ENCODE measurements at places on chromosomes 11 and 22. TPM values are rescaled to one million over a fixed set of nuclear protein-coding genes. Genes with fewer than 3 reads are reported as not detected.

The NOL12 gene
- 29.1 TPM for total RNA-seq

- no peak overlapping the region for H3K4me3 ChIP-seq
- no peaks in the 10 kb centered on the region for H3K36me3 ChIP-seq
- peaks cover 18% of the 10 kb centered on the region for H3K4me1 ChIP-seq
- no peak for DNase-seq
- no peaks in the 10 kb centered on the region for H3K27me3 ChIP-seq
- no peak overlapping the region for H3K27ac ChIP-seq
These were observed 10.6 kb downstream of the TBC1D22A start for GRCh38 chr22:46773076-46773475.

GRCh38 chr11:65782816-65783228, 2.0 kb upstream of the AP5B1 start:
- H3K4me1 ChIP-seq, result peaks cover 5% of the 10 kb centered on the region
- no peak for DNase-seq
- no peak overlapping the region for H3K4me3 ChIP-seq
- H3K36me3 ChIP-seq, result peaks cover 5% of the 10 kb centered on the region
- H3K27me3 ChIP-seq, result peaks cover 23% of the 10 kb centered on the region

The TRIM6 gene
- 5.6 TPM for total RNA-seq

Measured in endothelial cell of umbilical vein (primary cell).